ENCODE measurements at places on chromosomes 7 and 10.

GRCh38 chr10:118310822-118311221 is 31.3 kb downstream of the FAM204A start:
- DNase-seq = no peak

DNA sequence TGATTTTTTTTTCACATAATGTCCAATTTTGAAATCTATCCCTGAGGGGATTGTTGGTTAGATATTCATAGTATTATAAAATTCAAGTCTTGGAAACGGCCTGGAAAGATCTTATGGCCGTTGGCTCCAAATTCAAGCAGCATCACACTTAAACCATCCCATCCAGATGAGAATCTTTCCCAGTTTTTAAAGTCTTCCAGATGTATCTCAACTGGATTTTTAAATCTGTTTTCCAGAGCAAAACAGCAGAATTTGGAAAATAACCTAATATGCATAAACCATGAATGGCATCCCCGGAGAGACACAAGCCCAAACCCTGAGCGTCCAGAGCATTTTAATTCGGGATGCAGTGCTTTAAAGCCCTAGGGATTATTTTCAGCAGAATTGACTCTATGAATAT is 208.2 kb upstream of the PRKCQ start:
- no peak for DNase-seq

DNA sequence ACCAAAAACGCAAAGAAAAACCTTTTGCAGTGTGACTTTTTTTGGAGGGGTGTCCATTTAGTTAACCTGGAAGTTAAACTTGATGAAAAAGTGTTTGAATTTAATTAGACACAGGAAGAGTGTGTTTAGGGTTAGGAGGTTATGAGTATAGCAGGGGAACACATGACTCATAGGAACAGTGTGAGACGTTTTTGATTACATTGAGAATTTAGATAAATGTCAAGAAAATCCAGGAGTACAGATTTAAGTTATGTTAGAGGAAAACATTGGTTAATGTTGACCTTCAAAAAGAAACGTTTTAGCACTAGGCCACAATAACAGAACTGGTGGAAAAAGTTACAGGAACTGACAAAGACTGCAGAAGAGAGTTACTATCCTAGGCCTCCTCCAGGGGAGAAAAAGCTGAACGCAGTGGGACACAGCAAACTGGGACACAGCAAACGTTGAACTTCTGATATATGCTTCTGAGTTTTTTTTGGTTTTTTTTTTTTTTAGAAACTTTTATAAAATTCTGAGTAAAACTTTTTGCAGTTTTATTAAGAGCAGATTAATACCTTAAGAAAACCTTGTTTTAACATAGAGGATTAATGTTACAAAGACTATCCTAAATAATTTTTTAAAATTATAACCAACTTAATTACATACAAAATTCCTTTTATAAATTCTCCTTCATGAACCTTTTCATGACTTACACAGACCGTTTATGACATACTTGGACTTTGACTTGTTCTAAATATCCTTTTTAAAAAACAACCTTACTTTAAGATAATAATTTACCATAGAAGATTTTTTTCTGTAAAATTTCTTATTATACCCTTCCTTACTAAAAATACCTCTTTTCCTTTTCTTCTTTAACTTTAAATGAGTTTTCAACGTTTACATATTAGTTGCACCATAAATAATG is 22.2 kb downstream of the LANCL2 start:
- DNase-seq = peak; percentile 46

GRCh38 chr7:151432658-151433521 is 7.1 kb downstream of the CRYGN start:
- peak; percentile 91 for DNase-seq

DNA sequence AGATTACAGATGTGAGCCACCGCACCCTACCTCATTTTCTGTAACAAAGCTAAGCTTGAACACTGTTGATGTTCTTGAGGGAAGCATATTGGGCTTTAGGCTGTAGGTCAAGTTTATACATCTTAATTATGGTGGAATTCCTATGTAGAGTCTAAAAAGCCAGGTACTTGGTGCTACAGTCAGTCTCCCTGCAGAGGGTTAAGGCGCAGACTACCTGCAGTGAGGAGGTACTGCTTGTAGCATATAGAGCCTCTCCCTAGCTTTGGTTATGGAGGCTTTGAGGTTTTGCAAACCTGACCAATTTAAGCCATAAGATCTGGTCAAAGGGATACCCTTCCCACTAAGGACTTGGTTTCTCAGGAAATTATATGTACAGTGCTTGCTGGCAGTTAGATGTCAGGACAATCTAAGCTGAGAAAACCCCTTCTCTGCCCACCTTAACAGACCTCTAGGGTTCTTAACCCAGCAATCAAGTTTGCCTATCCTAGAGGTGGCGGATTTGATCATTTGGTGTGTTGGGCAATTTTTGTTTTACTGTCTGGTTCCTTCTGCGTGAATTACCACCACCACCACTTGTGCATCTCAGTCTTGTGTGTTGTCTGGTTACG is 6.0 kb downstream of the PPIA start:
- DNase-seq = peak; percentile 60

DNA sequence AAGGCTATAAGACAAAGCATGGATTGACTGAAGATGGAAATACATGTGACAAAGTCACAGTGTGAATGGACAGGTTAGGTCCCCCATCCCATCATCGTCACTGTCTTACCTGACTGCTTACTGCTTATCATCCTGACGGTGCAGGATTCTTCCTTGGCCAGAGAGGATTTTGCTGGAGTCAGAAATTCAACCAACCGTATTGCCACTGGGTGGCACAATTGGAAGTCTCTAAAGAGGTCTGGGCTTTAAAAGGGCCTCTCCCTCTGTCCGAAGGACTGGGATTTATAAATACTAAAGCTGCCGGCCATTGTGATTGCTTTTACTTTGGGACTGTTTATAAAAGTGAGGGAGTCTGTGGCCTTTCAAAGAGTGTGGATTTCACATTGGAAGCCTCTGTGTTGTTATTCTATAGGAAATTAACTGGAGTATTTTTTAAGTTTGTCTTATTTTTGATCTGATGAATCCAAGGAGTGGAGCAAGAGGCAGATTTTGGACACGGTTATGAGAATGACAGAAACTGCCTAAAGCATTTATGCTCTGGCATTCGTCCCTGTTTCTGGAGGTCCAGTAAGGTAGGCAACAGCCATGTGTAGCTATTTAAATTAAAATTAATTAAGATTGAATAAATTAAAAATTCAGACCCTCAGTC is 113.3 kb upstream of the CREB5 start:
- DNase-seq = peak; percentile 42

- DNase-seq = no peak
Observed at GRCh38 chr10:1551636-1552338, 185.5 kb downstream of the ADARB2 start.

- DNase-seq = no peak
Observed at GRCh38 chr10:9921544-9921943, 1096.1 kb upstream of the CELF2 start.

GRCh38 chr7:151351027-151351426 is 9.4 kb downstream of the NUB1 start:
- DNase-seq = peak; percentile 67
